ENCODE measurements at places on chromosomes 2 and 18.

- no peak for DNase-seq
Measured at GRCh38 chr2:143906850-143907249, 613.1 kb downstream of the ZEB2 start.

- DNase-seq, result no peak
Measured at GRCh38 chr2:118047380-118047826, 33.5 kb upstream of the CCDC93 start.

- DNase-seq, result peak; percentile 45
Measured at GRCh38 chr2:31170071-31170698, 31.9 kb upstream of the GALNT14 start.

DNA sequence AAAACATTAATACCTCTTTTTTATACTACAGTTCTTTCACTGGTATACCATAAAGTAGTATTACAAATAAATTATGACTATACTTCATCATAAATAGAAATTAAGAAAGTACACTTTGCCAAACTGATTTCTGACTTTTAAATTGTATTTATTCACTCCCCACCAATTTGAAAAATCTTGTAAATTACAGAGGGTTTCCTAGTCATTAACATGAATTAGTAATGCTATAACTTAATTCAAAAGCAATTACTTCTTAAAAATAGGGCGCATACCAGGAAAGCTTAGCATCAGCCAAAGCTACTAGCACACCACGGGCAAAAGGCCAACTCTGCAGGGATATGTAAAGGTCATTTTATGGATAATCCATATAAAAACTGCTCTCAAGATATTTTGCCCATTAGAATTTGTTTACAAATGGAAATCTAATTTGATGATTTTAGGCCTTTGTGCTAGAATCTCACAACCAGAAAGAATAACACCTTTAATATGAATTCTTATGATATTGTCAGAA is 142.3 kb downstream of the PIGN start:
- DNase-seq, result no peak

DNA sequence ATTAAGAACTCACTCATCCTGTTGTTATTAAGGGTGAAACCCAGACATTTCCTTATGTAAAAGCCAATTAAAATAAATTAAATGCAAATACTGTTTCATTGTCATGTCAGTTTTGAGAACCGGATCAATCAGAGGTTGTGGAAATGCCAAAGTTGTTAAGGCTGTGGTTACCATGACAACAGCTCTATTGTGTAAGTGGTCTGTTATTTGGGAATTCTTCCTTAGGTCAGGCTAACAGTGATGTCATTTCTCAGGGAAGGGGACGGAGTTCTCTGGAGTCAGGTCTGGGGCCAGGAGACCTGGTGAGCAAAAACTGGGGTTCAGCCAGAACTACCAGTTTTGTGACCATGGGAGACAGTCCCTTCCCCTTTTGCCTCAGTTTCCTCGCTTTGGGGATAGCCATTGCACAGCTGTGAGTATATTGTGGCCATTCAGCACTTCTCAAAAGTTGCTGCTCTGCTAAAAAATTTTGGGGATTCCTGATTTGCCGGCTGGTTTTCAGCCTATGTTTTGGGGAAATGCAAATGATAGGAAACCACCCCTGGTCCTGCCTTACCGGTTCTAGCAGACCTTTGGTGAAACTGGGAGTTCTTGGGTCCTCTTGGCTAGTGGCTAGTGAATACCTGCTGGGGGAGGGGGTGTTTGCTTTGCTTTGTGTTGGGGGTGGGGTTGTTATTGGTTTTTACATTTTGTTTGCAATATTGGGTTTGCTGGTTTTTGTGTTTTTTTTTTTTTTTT is 21.6 kb downstream of the HPCAL1 start:
- no peak for DNase-seq
